ENCODE measurements at places on chromosomes 16 and 17.

DNA sequence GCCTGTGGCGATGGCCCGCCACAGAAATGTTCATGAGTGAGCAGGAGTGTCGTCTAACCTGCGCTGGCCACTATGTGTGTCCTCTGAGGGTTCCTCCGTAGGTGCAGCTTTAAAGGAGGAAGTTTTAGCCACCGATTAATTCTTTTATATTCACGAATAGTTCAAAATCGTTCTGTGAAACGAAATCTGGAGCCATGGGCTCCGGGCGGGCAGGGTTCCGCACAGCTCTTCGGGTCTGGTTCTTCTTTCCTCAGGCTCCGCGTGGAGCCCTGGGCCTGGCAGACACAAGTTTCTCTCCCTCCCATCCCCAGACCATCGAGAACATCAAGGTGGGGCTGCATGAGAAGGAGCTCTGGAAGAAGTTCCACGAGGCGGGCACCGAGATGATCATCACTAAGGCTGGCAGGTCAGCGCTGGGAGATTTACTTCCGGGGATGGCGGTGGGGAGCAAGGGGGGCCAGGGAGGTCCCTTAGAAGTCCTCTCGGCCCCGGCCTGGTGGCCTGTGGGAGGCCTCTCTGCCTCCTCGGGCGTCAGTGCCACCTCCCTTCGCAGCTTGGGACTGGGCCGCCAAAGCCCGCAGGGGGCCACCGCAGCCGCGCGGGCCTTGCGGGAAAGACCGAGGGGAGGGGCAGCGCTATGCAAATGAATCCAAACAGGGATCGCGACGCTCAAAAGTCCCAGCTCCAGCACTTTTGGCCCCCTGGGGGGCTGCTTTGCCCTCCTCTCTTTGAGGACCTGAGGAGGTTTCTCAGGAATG, 5.2 kb downstream of the TBX4 start:
- DNase-seq, result no peak

DNA sequence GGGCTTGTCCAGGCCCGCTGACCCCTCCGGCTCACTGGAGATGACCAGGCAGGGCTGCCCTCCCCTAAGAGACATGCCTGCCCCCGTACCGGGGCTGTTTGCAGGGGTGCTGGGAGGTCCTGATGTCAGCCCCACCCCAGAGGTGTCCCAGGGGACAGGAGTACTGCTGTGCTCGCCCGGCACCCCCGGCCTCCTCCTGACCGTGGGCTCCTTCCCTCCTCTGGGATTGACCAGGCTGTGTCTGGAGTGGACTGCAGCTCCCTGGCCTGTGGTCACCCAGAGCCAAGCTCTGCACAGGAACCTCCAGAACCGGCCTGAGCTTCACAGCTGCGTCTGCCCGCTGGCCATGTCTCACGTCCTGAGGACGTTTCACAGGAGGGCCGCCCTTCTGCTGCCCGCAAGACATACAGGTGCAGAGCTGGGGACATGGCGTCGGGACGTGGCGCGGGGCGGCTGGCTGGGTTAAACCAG, 53.2 kb downstream of the LMF1 start:
- DNase-seq, result no peak

GRCh38 chr16:48064971-48065370, 90.8 kb downstream of the ABCC12 start:
- no peak for DNase-seq

DNA sequence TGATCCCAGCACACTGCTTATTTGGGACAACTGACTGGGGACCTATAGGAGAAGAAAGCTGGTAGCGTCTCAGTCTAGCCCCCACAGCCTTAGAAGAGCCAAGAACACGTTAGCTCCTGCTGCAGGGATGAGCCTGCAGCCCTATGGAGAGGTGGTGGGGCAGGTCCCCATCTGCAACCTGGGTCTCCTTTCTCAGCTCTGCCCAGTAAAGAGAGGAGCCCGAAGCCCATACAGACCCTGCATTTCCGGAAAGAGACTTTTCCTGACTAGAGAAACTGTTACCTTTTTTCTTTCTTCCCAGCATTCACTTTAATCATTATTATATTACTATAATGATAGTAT, 788 bp downstream of the METTL22 start:
- no peak for DNase-seq

DNA sequence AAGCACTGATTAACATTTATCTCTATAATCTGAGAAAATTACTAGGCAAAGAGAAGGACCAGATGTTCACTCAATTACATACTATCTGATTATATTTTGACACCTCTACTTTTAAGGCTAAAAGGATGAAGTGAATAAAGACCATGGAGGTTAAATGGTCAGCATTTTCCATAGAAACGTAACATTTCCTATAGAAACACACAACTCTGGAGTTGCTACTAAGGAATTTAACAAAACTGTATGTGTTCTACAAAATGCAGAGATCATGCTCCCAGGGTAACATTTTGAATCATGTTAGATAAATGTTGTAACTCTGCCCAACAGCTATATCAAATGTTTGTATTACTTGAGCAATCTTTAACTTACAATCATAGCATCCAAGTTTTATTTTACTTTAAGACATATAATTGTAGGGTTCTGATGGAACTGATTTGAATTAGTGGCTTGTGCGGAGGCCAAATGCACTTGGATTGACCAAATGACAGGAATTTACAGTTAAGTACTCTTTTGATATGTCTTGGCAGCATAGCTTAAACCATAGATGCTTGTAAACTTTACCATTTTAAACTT, 97.7 kb downstream of the RPGRIP1L start:
- no peak for DNase-seq

DNA sequence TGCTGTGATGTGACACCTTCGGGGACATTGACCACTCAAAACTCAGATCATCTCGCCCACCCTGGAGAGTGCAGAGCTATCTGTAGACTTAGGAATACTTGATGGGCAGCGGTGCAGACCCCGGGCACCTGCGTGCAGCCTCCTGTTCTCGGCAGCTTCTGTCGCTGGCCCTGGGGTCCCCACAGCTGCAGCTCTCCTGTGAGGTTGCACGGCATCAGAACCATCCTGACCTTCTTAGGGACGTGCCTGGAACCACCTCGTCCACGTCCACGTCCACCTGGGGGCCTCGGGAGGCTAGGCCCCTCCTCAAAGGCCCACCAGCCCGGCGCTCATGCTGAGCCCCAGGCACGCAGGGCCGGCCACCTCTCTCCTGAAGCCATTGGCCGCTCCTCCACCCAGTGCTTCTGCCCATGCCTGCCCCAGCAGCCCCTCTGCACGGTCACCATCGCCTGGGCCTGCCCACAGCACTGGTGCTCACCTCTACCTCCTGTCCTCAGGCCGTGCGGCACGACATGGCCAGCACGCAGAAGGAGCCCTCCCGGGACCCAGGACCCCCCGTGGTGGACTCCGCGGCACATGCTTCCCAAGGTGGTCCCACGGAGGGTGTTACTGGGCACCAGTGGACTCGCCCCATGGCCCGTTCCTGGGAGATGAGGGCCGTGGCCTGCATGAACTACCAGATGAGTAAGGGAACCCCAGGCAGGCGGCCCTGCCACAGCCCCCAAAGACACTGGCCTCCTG, 2.3 kb upstream of the WFIKKN1 start:
- no peak for DNase-seq

GRCh38 chr17:29591146-29591736, 1.7 kb upstream of the ANKRD13B start:
- DNase-seq, result peak; percentile 51

GRCh38 chr16:19876501-19877059, 8.1 kb downstream of the GPRC5B start:
- no peak for DNase-seq

DNA sequence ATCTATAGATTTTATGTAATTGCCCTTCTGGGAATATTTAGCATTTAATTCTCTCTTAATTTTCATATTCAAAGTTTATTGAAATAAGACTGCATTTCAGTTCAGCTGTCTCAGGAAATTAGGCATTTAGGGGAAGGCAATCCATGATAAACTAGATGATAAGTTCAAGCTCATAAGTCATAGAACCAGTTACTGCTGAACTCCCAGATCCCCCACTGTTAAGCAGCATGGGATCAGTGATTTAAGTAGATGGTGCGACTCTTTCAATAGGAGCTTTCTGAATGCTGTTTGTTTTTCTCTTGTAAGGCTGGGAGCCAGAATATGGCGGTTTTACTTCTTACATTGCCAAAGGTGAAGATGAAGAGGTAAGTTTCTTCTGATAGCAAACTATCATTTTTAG, 23.8 kb downstream of the OGFOD1 start:
- no peak for DNase-seq

DNA sequence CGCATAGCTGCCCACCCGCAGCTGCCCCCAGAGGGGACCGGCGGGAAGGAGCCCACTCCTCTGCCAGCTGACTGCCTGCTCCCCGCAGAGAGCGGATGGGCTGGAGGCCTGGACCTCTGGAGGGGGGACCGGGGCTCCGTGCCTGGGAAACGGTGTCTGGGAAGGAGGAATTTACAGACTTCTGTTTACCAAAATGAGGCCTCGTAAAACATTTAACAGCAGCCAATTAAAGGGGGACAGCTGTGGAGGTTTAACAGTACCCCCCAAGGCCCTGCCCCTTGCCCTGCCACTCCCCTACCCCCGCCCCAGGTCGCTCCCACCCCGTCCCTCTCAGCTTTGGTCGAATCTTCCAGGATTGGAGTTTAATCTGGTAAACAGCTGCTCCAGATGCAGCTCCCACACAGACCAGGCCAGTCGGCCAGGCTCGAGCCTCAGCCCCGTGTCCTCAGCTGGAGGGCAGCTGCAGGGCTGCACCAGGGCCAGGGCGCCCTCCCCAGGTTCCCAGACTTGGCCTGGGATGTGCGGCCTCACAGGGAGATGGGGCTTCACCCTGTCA, 41.1 kb downstream of the BAHCC1 start:
- DNase-seq, result no peak

- DNase-seq, result no peak
These were observed 7.4 kb downstream of the GIP start for GRCh38 chr17:48960834-48961515.

DNA sequence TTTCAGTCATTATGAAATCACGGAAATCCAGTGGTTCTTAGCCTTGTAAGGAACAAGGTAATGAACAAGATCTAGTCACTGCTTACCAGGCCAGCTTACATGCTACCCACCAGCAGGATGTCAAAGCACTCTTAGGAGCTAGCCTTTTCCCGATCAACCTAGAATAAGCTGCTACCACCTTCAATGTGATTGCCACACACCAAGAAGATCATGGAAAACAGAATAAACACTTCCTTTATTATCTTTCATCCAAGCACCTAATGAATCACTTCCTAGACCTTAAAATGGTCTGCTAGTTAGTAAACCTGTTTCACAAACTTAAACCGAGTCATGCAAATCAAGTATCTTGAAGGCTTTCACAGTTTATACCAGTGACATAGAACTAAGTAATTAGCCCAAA, 5.0 kb downstream of the BBS2 start:
- DNase-seq, result no peak

DNA sequence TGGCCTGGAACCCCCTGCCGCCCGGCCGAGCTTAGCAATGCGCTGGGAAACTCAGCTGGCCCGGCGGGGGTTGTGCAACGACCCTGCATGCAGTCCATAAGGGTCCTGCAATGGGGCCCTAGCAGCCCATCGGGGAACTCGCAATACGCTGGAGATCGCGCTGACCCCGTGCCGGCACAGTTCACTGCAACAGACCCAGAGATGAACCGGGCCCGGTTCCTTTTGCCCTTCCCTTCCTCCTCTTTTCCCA, 375 bp downstream of the SLC25A11 start:
- no peak for DNase-seq

- DNase-seq, result peak; percentile 20
These were observed 941 bp upstream of the MRPS34 start for GRCh38 chr16:1773703-1774447.

GRCh38 chr16:82344157-82344556, 174.1 kb upstream of the MPHOSPH6 start:
- DNase-seq, result no peak

GRCh38 chr17:75566834-75567233, 20.8 kb upstream of the MYO15B start:
- DNase-seq, result no peak

- DNase-seq, result no peak
These were observed 6.3 kb downstream of the JPT1 start for GRCh38 chr17:75147878-75148546.

DNA sequence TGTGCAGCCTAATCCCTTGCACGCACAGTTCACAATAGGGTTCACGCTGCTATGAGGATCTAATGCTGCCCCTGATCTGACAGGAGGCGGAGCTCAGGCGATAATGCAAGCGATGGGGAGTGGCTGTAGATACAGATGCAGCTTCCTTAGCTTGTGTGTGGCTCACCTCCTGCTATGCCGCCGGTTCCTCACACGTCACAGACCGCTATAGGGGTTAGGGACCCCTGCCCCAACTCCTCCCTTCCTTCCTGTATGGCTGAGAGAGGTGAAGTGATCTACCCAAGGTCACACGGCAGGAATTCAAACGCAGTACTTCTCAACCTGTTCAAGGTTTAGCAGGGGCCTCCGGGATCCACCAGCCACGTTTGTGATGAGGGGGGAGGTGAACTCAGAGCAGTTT, 13.4 kb upstream of the PLLP start:
- DNase-seq, result no peak

DNA sequence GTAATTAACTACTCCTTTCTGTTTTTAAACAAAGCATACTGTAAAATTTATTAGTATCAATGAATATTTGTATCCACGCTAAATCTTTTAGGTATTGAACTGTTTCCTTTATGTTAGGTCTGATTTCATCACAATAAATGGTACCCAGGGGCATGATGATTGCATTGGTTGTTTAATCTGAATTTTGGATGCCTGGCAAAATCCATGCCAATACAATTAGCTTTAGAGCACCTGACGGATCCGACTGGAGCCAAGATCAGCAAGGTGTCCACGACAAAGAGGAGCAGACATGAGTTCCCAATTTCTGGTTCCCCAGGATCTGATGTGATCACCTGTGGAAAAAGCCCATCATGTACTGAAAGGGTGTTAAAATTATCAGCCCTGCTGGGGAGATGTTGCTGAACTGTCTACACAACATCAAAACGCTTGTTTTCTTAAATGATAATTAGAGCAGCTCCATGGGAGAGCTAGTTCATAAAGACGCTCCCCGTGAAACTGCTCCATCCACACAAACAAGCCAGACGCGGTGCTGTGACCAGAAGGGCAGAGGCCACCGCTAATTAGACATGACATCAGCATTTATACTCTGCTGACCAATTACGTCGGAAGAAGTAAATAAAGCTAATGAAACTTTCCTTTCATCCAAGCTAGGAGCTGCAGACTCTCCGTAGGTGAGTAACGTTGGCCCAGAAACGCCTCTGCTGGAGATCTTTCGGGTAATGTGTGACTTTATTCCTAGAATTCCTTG, 151.7 kb downstream of the CPPED1 start:
- DNase-seq, result no peak

- DNase-seq, result no peak
These were observed 284.1 kb downstream of the SOX9 start for GRCh38 chr17:72404872-72405271.

- no peak for DNase-seq
These were observed 28.4 kb downstream of the CDH13 start for GRCh38 chr16:82655072-82655714.

All from AML-193 (cell line).